ENCODE measurements at places on chromosomes 4 and X.

DNA sequence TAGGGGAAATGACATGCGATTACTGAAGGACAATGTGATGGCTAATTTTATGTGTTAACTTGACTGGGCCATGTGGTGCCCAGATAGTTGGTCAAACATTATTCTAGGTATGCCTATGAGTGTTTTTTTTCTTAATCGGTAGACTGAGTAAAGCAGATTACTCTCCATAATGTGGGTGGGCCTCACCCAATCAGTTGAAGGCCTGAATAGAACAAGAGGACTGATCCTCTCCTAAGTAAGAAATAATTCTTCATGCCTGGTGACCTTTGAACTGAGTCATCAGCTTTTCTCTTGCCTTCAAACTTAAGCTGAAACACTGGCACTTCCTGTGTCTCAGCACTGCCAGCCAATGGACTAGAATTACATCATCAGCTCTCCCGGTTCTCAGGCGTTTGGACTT lies 164.0 kb upstream of the FGF13 start:
- DNase-seq, result peak; percentile 10

- no peak for DNase-seq
Measured at GRCh38 chr4:78120144-78120880, 63.2 kb downstream of the FRAS1 start.

- DNase-seq, result peak; percentile 1
Measured at GRCh38 chrX:109393859-109394258, 88.0 kb downstream of the GUCY2F start.

- DNase-seq, result no peak
Measured at GRCh38 chr4:153014460-153014859, 78.3 kb downstream of the FHDC1 start.

DNA sequence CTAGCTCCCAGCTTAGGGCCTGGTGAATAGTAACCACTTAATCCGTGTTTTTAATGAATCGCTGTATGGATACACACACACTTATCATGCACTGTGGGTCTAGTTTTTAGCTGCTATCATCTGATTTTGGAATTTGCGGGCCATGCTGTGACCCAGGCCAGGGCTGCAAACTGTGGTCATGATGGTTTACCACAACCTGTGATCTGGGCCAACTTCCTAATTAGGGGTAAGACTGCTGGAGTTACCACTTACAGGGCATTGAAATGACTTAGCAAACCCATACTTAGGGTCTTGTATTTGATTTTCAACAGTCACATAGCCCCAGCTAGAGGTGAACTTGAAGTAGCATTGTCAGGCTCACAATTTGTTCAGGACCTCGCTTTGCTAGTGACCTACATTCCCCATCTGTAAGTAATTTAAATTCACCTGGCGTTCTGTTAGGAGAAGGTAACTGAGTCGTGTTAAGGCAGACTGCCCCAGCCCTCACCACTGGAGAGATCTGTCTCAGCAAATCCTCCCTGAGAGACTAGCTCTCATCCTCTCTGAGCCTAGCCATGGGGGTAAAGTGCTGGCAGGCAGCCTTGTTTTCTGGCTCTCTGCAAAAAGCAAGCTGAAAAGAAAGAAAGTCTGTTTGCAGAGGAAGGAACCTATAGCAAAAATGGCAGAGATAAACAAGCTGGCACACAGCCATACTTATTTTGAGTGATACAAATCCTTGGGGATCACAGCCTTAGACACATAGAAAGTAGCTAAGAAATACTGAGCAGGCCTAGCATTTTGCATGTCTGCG lies 33.8 kb upstream of the EGFL6 start:
- no peak for DNase-seq

DNA sequence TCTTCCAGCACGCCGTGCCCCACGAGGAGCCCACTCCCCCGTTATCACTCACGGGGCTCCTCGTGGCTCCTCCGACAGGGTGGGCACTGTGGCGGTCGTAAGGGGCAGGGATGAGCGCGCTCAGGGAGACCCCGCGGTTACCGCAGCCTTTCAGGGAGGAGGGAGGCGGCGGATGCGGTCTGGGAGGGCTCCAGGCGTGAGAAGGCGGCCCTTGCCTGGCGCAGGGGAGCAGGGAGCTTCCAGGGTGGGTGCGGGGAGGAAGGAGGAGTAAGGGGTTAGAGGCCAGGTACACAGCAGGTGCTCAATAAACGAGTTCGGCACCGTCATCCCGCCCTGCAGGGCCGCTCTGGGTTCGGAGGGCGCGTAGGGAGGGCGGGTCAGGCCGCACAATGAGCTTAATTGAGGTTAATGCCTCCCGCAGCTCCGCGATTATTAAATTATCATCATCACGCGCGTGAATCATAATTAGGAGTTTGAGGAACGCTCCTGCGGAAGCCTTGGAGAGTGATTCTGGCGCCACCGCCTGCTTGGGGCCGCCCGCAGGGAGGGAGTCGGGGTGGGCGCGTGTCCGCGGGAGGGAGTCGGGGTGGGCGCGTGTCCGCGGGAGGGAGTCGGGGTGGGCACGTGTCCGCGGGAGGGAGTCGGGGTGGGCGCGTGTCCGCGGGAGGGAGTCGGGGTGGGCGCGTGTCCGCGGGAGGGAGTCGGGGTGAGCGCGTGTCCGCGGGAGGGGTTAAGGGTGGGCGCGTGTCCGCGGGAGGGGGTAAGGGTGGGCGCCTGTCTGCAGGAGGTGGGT lies 7.6 kb upstream of the NKX1-1 start:
- DNase-seq, result no peak
